Activated CD4-positive, alpha-beta T cell treated with anti-CD3 and anti-CD28 coated beads, Interleukin-2, Interleukin-4, amounts not matched to agents 100 ng/mL and 50 ng/mL, durations not matched to agents 16 hours and 8 hours (primary cell): ENCODE measurements at places on chromosomes 1 and 21.

GRCh38 chr1:54815086-54815876 lies 14.2 kb upstream of the TTC22 start:
- DNase-seq = no peak

- DNase-seq = no peak
Observed at GRCh38 chr1:168585191-168585590, 8.8 kb downstream of the XCL1 start.

GRCh38 chr1:48853006-48853405 lies 76.3 kb upstream of the BEND5 start:
- DNase-seq = no peak

DNA sequence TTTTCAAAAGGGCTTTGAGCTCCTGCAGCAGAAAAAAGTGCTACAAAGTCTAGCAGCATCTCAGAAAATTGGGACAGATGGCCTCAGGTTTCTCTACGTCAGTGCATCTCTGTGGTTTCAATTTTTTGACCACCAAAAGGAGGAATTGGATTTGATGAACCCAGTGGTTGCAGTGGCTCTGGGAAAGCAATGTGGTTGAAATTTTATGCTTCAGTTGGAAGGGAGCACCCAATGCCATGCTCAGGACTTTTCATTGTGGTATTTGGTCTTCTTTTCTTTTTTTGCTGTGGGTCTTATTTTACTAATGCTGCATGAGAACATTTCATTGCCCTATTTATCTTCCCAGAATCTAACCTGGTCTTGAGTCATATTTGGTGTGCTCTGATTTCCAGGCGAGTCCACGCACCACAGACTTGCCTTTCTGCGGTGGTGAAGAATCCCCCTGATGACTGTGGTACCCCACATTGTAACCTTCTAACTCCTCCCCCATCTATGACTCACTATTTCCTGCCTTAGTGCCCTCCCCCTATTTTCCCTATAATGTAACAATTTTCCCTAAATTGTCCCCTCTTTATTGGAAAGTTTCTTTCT lies 56.7 kb downstream of the S1PR1 start:
- DNase-seq = peak; percentile 83

GRCh38 chr1:247078258-247079140 lies at the start of gene ZNF670:
Gene ZNF670, minus strand, starts transcription at chr1:247078811. Its CDS starts 215 bp downstream, at chr1:247078596.
- peak; percentile 91 for DNase-seq
